ENCODE measurements at places on chromosomes 2 and 18. TPM values are rescaled to one million over a fixed set of nuclear protein-coding genes. Genes with fewer than 3 reads are reported as not detected.

The SCYGR6 gene
- total RNA-seq, result not detected

The NCKAP5 gene
- total RNA-seq, result 0.51 TPM

The NABP1 gene
- total RNA-seq, result 4.7 TPM

The TMEM18 gene
- total RNA-seq, result 9.0 TPM

The SPC25 gene
- total RNA-seq, result not detected

The CHRND gene
- 49.1 TPM for total RNA-seq

The ACADL gene
- 4.1 TPM for total RNA-seq

The UGT1A4 gene
- not detected for total RNA-seq

The STAT1 gene
- 23.0 TPM for total RNA-seq

The KCNG2 gene
- total RNA-seq, result not detected

The RGPD4 gene
- total RNA-seq, result not detected

Measured in gastrocnemius medialis (tissue), 4 donors.